ENCODE measurements at places on chromosomes 11 and 22.
A peak's percentile ranks its signal among the peaks of the same experiment; 100 is the strongest.

DNA sequence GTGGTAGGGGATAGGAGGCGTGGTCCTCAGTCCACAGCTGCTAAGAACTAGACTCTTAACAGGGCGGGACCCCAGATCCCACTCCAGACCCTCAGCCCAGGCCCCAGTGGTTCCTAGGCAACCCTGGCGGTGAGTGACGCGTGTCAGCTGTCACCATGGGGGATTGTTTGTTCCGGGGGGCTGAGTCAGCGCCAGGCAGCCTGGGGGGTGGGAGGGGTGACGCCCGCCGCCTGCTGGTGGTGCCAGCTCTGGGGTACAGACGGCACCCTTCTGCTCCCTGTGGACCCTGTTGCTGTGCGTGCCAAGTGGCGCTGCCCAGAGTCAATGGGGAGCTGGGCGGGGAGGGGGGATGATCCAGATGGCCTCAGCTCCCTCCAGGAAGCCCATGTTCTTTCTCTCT is 2.5 kb downstream of the CNIH2 start:
- no peak for DNase-seq

GRCh38 chr11:27381238-27381666 is 18.2 kb upstream of the CCDC34 start:
- no peak for DNase-seq

- no peak for DNase-seq
Measured at GRCh38 chr22:38132136-38132535, 21.7 kb upstream of the BAIAP2L2 start.

DNA sequence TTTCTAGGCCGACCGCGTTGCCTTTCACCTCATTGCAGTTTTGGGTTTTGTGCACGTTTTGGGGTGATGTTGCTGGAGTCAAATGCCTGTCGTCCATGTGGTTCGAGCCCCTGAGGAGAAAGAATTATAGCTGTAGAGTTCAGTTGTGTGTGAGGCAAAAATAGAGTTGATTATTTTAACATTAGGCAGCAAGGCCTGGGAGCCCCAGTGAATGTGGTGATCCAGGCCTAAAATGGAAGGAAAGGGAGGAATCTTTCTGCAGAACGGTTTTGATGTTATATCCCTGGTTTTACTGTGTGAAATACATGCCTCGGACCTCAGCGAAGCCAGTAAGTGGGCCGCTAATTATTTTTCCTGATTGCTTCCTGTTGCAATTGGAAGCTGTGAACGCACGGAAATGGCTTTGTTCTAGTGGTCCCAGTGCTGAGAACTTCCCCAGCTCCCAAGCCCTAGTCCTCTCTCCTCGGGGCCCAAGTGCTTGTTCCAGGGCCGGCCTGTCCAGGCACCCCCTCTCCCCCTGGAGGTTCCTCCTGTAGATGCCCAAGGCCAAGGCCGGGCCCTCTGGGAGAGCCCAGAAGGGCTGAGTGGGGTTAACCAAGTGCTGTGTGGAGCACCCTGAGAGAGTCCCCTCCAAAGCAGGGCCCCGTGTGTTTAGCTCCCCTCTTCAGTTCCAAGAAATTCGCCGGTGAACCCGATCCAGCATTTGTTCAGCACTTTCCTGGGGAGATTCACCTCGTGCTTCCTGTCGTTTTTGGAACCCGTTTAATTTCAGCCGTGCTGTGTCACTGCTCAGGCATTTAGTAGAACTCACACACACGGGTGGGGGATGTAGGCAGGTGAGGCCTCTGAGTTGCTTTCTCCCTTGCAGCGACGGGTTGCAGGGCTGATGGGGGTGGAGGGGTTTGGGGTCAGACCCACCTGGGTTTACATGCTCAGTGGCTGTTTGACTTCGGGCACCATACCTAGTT is 2.1 kb downstream of the LRP5 start:
- peak; percentile 54 for DNase-seq

DNA sequence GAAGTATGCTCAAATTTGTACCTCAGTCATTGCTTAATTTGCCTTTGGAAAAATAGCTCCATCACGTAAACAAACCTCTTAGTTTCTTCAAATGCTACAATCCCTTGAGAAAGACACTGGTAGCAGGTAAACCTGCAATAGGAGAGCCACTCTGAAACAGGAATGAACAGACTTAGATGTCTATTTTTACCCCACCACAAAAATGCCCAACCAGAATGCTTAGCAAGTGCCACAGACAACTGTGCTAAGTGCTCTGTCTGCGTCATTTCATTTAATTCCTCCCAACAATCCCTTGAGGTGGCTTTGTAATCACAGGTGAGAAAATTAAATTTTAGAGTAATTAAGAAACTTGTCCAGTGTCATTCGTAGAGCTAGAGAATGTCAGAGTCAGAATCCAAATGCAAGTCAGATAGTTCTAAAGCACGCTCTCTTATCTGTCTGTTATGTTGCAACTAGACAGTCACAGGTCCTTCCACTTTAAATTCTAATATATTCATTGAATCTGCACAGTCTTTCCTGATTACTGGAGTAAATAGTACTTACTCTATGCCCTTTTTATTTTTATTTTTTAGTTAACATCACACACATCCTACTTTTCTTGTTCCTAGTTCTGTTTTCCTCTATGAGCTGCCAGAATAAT is 89.0 kb upstream of the GRIA4 start:
- no peak for DNase-seq

GRCh38 chr11:115764176-115764575 is 260.0 kb upstream of the CADM1 start:
- DNase-seq = no peak

DNA sequence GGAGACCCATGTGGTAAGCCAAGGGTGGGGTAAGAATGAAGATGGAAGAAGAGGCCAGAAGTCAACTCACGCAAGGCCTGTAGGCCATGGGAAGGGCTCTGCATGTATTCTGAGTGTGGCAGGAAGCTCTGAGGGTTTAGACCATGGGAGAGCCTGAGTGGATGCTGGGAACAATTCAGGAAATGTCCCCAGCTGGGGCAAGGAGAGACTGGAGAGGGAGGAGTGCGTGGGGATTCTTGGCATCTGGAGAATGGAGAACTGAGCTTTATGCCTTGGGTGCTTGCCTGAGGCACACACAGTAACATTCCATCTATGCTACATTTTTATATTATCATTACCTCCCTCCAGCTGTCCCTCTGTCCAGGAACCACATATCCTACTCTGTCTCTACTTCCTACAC is 50.4 kb upstream of the CD82 start:
- no peak for DNase-seq

DNA sequence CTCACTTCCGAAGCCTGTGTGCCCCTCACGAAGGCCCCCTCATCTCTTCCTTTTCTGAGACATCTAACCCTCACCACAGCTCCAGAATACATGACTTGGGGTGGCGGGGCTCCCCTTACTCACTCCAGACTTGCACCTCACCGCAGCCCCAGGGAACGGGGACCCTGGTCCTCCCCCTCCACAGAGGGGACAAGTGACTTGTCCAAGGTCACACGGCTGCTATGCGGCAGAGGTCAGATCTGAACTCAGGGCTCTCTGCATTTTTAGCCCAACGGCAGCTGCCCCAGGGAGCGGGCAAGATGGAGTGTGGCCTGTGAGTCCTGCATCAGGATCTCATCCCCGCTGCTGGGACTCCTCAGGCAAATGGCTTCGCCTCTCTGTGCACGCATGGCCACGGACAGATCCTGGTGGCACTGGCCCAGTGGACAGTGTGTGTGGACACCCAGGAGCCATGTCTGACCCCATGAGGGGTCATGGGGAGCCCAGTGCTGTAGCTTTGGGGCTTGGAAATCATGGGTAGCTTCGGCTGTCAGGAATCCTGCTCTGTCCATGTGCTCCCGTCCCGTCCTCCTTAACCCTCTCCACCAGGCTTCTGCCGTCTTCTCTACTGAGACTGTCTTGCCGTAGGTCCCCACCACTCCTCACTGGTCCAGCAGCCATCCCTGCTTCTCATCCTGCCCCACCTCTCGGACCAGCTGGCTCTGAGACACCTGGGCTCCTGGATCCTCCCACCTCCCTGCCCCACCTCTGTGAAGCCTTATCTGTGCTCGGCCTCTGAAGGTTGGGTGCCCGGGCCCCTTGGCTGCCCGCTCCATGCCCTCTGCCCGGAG is 48.0 kb upstream of the CARS1 start:
- no peak for DNase-seq

DNA sequence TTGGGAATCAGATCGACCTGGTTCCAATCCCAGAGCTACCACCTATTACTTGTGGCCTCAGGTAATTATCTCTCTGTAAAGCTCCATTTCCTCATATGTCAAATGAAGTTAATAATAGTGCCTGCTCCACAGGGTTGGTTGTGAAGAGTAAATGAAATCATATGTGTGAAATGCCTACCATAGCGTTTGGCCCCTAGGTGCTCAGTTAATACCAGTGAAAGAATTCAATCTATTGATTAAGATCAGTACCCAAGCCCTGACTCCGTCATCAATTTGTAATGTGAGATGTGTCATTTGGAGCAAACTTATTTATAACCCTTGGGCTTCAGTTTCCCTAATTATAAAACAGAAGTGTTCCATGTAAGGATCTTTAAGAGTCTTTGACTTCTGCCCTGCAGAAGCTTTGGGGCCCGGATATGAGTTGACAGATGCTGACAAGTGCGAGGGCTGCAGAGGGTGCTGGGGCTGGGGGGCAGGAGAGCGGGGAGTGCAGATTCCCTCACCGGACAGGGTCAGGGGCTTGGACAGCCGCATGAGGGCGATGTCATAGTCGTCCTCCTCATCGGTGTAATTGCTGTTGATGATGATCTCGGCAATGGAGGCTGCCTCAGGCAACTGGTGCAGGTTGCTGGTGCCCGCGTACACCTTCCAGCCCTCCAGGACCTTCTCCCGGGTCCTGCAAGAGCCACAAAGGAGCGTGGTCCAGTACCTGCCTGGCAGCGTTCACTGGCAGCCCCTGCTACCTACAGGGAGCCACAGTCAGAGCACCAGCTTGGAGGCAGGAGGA is 20.9 kb downstream of the TMPRSS13 start:
- no peak for DNase-seq

GRCh38 chr11:94732617-94733281 is 35.4 kb upstream of the AMOTL1 start:
- peak; percentile 10 for DNase-seq

DNA sequence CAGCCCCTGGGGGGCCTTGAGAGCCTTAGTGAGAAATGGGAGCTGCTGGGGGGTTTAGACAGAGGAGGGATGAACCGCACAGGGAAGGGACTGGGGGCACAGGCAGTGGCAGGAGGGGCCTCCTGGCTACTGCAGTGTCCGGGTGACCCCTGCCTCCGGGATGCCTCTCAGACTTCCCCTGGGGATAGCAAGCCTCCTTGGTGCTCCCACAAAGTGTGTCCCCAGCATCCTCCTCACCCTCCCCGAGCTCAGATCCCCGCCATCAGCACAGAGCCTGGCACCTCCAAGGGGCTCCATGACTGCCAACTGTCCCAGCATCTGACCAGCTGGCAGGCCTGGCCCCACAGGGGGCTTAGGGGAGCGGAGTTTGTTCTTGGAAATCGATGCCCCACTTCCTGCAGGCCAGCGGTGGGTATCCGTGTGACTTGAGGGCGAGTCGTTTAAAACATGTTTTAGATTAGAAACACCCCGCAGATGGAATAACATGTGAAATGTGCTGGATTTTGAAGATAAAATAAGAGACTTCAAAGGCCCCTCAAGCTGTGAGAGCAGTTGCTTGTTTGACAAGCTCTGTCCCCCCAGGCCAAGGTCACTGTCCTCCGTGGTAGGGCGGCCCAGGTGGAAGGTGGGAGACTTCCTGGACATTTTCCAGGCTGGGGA is 13.5 kb upstream of the FLRT1 start:
- DNase-seq = no peak

- no peak for DNase-seq
Measured at GRCh38 chr11:35584321-35584720, 33.9 kb upstream of the FJX1 start.

DNA sequence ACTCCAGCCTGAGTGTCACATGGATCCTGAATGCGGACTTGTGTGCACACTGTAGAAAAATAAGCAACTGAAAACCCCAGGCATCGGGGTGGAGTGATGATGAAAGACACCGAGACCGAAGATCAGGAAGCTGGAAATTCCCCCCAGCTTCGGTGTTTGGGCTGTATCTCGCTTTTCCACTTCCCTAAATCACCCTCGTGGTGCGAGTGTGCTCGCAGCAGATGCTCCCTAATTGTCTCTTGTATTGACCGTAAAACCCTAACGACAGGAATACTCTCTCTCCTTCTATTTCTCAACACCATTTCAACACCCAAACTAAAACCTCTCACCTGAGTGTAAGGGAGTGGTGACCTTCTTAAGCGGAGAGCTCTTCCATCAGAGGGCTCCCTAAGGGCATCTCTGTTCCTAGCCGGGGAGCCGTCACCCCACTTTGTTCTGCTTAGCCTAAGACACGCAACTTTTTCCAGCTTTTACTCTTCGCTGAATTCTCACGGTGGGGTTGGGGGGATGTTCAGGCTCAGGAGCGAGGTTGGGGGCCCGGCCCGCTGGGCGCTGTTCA is 635 bp upstream of the GRK3 start:
- no peak for DNase-seq

DNA sequence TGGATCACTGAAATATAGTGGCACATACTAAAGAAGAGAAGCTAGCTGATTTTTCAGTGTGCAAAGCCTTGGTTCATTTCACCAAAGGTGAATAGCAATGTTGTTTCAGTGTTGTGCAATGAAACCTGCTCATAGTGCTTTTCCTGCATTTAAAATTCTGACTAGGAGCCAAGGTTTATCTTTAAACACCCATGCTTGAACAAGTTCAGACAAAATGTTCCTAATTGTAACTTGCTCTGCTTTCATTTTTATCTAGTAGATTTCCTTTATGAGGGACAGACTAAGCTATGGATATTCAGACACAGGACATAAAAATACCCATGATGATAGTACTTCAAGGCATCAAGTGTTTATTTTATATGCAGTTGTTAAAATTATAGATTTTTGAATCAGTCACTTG is 47.7 kb downstream of the BBOX1 start:
- DNase-seq = no peak

DNA sequence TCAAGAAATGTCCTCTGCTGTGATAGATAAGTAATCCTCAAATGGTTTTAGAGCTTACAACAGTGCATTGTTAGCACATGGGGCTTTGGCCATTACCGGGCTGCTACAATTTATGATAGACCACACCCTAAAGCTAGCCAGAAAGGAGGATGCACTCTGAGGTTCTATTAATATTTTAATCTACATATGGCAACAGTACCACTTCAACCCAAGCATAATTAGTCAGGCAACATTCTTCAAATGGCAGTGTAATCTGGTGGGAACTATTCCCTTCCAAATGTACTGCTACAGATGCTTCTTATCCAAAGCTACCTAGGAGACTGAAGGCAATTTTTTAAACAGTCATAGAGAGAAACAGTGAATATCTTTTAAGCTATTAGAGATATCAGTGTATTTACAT is 697.6 kb downstream of the KCNA4 start:
- no peak for DNase-seq

All from NCI-H2029 treated with DMSO at 0.1 percent for 48 hours (cell line).